ENCODE measurements at places on chromosomes 11 and 22. TPM values are rescaled to one million over a fixed set of nuclear protein-coding genes. Genes with fewer than 3 reads are reported as not detected.

DNA sequence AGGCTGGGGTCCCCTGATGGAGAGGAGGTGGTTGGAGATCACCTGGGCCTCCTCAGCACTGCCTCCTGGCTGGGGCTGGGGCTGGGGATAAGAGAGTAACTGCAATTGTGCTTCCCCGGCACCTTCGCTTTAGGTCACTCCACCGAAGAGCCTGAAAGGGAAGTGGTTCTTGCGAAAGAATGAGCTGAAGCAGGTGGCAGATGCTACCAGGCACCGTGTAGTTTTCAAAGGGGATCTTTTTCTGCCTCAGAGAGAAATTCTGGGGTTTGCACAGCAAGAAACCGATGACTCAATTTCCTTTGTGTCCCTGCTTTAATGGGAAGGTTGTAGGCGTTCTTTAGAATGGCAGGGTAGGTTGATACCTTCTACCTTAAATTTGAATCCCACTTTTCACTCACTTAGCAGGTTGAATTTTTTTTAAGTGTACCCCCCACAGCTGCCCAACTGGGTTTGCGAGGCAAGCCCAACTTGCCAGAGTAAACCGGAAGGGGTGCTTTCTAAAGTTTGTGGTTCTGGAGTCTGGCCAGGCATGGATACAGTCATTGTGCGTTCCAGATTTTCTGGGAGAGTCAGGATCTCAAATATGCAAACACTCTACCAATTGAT lies 5.3 kb downstream of the CD44 start:
- ATAC-seq, result peak; percentile 46

DNA sequence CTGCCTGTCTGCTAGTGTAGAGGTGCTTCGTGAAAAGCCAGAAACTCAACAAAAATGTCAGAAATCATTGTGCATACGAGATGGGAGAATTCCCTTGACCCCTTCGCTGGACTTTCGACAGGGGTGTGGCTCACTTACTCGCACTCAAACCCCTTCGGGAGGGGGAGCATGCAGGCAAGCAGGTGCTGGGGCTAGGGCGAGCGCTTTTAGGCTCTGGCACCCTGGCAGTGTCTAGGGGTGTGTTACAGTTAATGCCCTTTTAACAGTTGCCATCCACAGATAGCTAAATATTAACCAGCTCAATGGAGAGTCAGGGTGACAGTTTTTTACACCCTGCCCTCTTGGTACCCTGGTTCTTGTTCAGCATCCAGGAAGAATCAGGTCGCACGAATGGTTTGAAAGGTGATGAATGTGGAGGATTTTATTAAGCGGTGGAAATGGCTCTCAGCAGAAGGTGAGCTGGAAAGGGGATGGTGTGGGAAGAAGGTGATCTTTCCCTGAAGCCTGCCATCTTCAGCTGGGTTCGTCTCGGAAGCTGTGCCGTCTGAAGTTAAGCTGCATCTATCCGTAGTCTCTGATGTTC lies 59.6 kb upstream of the SHANK2 start:
- no peak for ATAC-seq

TSPAN32 gene
- total RNA-seq, result 8.1 TPM

PHLDA2 gene
- 9.1 TPM for total RNA-seq

DNA sequence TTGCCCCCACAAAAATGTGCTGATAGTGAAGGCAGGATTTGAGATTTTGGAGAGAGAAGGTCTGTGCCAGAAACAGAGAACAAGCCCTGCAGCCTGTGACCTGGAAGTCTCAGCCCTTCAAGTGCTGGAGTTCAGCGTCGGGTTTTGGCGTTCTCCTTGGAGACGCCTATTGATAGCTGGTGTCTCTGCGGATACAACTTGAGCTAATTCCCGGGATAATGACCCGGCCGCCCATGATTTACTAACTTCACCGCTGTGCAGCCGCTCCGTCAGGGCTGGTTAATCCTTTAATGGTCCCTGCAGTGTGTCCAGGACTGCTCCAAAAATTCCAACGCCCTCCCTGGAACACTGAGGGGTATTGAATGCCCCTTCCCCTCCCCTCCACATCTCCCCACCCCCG lies 76.6 kb downstream of the WT1 start:
- no peak for ATAC-seq

DNA sequence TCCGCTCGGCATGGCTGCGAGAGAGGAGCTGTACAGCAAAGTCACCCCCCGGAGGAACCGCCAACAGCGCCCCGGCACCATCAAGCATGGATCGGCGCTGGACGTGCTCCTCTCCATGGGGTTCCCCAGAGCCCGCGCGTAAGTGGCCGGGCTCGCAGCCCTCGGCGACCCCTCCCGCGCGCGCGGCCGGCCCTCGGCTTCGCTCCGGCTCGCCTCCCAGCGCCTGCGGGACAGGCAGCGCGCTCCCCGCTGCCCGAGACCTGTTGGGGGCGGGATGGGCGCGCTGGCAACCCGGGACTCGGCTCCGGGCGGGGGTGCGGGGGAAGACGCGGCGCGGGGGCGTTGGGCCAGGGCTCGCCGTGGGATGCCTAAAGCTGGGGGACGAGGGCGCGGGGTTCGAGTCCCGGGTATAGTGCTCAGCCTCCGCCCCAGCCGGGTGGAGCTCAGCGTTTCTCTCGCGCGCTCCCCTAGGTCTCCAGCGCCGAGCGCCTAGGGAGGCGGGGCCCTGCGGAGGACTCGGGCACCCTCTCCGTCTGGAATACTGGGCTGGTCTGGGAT lies 630 bp downstream of the UBASH3B start:
- ATAC-seq, result peak; percentile 67

DNA sequence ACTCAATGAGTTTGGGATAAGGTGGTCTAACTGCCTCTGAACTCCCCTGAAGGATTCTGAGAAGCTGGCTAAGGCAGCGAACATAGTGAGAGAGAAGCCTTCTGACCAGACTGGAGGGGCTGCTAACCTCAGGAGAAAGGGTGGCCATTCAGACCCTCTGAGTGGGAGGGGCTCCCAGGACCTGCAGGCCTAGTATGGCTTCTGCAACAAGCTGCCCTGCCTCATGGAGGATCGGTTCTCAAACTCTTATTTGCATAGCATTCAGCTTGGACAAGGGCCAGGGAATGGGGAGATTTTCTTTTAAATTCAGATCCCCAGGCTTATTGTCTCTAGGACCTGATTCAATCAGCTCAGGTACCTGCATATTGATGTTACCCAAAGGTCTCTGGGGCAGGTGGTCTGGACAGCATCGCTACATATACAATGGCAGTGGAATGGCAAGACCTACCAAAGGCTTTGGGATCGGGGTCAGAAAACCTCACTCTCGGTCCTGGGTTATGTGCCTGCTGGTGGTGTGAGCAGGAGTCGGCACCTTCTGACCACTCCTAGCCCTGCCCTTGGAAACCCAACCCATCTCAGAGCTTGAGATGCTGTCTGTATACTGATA lies 599.1 kb downstream of the BRD1 start:
- no peak for ATAC-seq

MMP27 gene
- total RNA-seq, result not detected

Data from activated T-helper 17 cell treated with anti-CD3 and anti-CD28 coated beads, Interleukin-2, amount 50 U/mL, for 72 hours (primary cell).